ENCODE measurements at places on chromosomes 2 and 18.
A peak's percentile ranks its signal among the peaks of the same experiment; 100 is the strongest.

GRCh38 chr2:3314626-3315025 lies 63.0 kb downstream of the EIPR1 start:
- DNase-seq, result no peak

- DNase-seq, result peak; percentile 59
These were observed 61.8 kb upstream of the GPR45 start for GRCh38 chr2:105179469-105180372.

DNA sequence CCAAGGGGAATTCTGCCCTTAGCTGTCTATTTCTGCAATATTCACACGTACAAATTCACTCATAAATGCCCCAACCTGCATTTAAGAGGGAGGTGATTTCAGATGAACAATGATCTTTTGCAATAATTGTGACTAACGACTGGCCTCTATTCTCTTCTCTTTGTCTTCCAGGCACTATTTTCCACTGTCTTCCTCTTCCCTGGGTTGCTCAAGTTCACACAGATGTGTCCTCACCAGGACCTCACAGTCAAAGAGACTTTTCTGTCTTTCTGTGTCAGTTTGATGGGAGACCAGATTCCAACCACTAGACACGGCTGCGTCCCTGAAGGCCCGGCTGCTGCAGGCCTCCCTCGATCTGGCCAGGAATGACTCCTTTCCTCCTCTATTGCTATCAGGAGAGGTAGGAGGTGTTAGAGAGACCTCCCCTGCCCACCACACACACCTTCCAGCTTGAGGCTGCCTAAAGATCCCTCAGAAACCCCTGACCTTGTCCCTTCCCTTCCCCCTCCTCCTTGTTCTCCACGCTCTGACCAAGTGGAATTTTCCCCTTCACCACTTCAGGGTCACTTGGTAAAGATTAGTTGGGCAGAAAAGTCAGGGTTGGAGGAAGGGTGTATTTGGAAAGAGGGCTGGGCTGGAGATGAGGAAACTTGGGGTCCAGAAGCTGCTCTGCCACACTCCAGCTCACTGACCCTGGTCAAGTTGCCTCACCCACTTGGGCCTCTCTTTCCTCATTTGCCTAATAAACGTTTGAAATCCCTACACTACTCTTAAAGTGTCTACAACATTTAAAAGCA lies 109.2 kb upstream of the COPS8 start:
- no peak for DNase-seq

GRCh38 chr2:53445383-53446070 lies 322.1 kb upstream of the CHAC2 start:
- DNase-seq, result no peak

DNA sequence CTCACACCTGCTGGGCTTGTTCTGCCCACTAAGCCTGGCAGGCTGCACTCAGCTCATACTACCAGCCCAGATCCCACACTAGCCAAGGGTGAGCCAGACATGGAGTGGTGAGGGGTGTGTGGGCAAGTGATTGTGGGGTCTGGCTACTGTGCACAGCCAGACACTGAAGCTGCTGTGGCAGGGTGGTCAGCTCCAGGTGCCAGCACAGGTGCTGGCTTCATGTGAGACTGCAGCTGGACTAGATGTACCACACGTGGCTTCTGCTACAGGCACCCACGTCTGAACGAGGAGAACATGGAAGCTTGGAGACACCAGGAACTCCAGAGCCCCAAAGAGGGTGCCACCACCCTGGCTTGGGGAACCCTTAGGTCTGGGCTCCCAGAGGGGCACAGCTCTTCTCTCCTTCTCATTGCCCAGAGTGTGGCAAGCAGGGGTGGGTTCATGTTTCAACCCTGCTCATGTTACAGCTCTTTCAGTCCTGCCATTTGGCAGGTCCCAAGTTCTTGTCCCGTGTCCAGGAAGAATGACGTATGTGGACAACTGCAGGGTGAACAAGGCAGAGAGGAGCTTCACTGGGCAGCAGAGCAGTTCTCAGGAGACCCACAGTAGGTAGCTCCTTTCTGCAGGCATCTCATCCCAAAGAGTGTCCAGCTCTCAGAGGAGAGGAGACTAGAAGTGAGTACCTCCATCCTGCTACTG lies 1624.2 kb upstream of the TMEFF2 start:
- no peak for DNase-seq

- DNase-seq, result no peak
These were observed 1.3 kb downstream of the YWHAQ start for GRCh38 chr2:9629222-9630116.

- peak; percentile 42 for DNase-seq
These were observed 621 bp upstream of the KCNS3 start for GRCh38 chr2:17877811-17878280.

GRCh38 chr2:165573534-165574461 lies 104.3 kb downstream of the CSRNP3 start:
- peak; percentile 2 for DNase-seq

DNA sequence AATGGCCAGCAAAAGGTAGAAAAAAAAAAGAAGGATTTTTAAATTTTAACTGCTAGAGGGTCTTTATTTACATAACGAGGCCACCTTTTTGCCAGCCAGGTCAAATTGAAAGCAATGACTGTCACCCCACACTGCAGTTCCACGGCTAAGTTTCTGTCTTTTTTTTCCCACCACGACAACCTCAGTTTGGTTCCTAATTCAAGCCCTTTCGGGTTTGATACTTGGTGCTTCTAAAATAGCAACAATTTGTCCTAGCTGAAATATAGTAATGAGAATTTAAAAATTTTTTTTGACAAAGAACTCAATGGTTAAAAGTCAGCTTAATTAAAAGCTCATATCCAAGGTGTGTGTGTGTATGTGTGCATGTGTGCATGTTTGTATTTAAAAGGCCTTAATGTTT lies 16.4 kb upstream of the NMS start:
- no peak for DNase-seq

- DNase-seq, result no peak
These were observed 486.2 kb downstream of the EPHA4 start for GRCh38 chr2:221085936-221086335.

DNA sequence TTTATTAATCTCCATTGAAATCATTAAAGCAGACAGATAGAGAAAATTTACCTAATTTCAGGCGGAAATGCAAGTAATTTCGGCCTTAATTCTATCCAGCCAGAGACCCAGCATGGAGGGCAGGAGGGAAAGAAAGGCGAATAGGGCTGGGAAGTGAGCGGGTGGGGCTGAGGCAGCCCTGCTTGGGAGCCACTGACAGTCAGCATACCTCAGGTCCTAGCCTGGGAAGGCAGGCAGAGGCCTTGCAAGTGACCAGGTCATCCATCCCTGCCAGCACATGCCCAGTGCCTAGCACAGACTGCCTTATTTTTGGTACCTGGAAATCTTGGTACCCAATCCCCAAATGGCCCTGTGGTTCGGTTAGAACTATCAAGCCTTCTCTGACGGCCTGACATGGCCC lies 1.5 kb downstream of the GDF7 start:
- no peak for DNase-seq

DNA sequence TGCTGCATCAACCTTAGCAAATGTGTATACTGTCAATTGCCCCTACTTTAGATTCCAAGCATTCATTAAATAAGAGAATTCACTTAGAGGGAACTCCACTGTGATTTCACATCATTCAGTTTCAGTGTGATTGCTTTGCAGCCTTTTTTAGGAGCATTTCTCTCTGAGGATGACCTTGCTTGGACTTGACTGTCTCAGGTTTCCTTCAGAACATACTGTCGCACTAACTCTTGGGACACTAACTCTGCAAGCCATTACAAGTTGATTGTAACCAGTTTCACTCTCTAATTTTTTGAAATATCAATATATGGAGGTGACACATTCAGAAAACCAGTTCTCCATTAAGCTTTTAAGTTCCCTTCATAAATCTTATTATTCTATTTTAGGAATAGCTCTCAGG lies 6.6 kb upstream of the ZCCHC2 start:
- DNase-seq, result no peak

GRCh38 chr2:73244580-73244979 lies 10.5 kb downstream of the CCT7 start:
- no peak for DNase-seq

DNA sequence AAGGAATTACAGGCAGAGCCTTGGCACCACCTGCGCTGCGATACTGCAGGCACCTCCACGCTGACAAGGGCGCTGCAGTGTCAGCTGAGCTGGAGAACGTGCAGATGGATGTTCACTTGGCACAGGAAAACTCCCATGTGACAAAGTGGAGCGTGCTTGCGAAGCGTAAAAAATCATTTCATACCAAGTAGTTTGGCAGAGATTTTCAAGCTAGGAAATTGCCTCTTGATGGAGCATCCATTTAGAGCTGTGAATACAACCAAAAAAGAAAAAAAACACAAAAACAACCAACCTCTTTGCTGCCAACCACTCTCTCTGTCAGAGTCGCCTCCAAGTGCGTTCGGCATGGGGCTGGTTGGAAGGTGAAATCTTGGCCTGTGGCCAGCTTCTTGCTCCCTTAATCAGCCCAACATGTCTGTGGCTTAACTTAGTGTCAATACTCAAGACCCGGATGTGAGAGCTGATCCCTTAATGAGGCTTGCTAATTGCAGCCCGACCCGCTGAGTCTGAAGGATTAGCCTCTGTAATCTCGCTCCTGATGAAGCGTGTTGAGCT lies 38.1 kb downstream of the ACOXL start:
- DNase-seq, result peak; percentile 83
